Kidney glomerular epithelial cell (primary cell): ENCODE measurements at places on chromosomes 12 and 14.

- peak; percentile 98 for DNase-seq
These were observed 4.4 kb downstream of the AMHR2 start for GRCh38 chr12:53427905-53428594.

DNA sequence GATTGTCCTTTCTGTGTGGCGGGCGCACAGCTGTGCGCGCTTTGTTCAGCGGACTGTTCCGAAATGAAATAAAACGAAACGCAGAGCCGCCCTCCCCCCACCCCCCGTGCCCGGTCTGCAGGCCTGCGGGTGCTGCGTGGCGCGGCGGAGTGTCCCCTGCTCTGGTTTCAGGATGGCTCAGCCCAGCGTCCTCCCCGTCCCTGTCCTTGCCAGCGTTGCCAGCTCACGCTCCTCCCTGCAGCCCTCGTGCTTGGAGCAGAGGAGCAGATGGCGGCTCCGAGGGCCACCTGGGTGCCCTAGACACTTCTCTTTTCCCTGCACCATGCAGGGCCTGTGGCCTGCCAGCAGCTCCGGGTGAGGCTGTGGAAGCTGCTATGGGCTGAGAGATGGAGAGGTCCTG is 17.5 kb upstream of the BEGAIN start:
- no peak for DNase-seq

DNA sequence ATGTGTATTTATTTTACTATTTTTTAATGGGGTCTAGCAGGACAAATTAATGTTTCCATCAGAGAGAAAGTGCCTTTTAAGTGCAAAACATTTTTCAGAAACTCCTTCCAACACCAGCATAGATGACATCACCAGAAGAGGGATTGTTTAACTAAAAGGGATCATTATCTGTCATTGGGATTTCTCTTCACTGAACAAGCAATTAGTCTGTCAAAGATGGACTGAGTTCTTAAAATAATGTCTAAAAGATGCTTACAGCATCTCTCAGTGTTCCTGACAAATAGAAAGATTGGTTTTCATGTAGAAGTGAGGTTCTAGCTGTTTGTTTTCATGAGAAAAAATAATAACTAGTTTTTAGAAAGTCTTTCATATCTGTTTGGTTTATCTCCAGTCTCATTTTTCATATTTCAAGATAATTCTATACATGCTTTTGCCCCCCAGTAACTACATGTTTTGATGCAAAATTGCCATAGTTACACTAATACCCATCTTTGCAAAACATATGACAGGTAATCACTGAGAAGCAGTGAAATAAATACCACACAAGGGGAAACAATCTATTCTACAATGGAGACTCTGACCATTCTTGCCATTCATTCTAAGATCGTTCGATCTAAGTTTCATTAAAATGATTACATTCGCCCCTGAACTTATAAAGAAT is 850.3 kb downstream of the GALC start:
- DNase-seq: no peak

GRCh38 chr14:52380294-52380693 is 66.2 kb downstream of the PTGER2 start:
- peak; percentile 72 for DNase-seq

- DNase-seq: no peak
These were observed 51.0 kb downstream of the FZD10 start for GRCh38 chr12:130213249-130213648.

GRCh38 chr12:5192726-5193125 is 149.0 kb downstream of the KCNA5 start:
- DNase-seq: no peak

- DNase-seq: no peak
These were observed 31.2 kb upstream of the MED13L start for GRCh38 chr12:116308647-116309046.

GRCh38 chr14:55274751-55275150 is 3.5 kb downstream of the FBXO34 start:
- DNase-seq: peak; percentile 43

GRCh38 chr14:50452296-50452695 is 55.6 kb upstream of the CDKL1 start:
- DNase-seq: no peak

- peak; percentile 68 for DNase-seq
These were observed 18.0 kb downstream of the TRAF3 start for GRCh38 chr14:102795060-102795925.

DNA sequence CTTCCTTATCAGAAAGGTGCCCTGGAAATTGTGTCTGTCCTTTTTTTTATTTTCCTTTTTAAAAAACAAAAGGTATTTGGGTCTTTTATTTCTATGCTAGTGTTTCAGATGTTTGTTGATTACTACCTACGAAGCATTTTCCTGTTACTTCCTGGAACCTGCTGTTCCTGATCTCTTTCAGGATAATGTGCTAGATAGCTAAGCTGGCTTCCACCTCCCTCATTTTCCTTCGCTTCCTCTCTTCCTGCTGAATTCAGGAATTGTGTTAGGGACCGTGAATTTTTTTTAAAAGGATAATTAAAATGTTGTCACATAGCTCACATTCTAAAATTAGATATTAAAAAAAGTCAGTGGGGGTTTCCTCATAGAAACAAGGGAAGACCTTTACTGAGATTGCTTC is 27.7 kb downstream of the TMTC2 start:
- no peak for DNase-seq

DNA sequence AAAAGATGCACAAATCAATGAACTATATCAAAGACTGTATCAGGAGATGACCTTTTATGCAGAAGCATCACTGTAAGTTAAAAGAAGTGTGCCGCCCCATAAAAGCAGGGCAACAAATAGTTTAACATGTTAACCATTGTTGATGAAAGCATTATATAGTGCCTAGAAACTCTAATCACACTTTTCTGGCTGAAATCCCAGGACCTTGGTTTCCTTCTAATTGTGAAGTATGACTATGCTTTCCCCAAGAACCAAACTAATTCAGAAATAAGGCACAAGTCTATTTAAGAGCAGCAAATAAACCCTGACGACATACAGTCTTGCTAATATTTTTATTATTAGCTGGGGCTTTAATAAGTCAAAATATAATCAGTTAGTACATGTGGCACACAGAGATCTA is 21.7 kb downstream of the RACGAP1 start:
- DNase-seq: no peak

GRCh38 chr14:60863249-60863648 is 117.6 kb downstream of the TRMT5 start:
- DNase-seq: no peak

DNA sequence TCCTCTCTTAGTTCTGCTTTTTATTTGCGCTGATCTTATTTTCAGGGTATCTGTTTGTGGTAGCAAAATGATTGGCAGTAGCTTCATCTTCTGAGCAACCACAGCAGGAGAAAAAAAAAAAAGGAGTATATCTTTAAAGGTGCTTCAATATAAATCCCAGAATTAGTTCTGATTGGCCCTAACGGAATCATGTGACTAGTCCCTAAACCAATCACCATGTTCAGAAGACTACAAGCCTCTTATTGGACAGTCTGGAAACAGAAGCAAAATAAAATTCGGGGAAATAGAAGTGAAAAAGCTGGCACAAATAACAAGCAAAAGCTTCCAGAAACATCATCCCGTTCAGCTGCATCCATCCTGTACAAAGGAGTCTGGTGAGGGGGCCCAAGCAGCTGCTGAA is 49.9 kb upstream of the PTPRO start:
- DNase-seq: no peak

- no peak for DNase-seq
These were observed 1.3 kb downstream of the TRIM9 start for GRCh38 chr14:51093371-51094281.

- DNase-seq: no peak
These were observed 111.6 kb downstream of the PRICKLE1 start for GRCh38 chr12:42477941-42478340.

DNA sequence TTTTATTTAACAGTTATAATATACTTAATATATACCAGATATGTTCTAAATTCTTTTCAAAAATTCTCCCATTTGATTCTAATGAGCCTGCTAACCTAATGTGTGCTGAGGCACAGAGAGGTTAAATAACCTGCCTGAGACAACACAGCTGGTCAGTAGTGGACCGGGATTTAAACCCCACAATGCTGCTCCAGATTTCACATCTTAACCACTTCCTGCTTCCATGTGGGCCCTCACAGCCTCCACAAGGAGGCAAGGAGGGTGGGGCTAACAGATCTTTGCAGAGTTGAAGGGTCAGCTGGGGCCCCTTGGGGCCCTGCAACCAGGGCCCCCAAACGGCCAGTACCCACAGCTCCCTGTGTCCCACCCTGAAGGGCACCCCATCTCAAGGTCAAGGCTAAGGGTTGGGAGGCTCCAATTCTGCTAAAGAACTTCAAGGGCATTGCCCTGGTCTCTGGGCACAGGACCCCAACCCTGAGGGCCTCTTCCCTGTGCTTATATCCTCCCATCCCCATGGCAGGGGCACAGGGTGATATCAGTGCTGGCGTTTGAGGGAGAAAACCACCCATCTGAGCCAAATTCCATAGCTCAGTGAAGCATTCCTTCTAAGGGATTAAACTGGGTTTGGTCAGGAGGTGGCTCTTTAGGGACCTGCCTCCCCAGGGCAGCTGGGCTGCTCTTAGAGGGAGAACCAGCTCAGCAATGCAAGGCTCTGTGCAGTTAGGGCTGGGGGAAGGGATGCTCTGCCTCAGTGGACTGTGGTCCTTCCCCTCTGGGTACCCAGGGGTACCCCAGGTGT is 2.2 kb downstream of the KRT80 start:
- peak; percentile 65 for DNase-seq

GRCh38 chr14:71117839-71118743 is 210.8 kb downstream of the PCNX1 start:
- DNase-seq: no peak

DNA sequence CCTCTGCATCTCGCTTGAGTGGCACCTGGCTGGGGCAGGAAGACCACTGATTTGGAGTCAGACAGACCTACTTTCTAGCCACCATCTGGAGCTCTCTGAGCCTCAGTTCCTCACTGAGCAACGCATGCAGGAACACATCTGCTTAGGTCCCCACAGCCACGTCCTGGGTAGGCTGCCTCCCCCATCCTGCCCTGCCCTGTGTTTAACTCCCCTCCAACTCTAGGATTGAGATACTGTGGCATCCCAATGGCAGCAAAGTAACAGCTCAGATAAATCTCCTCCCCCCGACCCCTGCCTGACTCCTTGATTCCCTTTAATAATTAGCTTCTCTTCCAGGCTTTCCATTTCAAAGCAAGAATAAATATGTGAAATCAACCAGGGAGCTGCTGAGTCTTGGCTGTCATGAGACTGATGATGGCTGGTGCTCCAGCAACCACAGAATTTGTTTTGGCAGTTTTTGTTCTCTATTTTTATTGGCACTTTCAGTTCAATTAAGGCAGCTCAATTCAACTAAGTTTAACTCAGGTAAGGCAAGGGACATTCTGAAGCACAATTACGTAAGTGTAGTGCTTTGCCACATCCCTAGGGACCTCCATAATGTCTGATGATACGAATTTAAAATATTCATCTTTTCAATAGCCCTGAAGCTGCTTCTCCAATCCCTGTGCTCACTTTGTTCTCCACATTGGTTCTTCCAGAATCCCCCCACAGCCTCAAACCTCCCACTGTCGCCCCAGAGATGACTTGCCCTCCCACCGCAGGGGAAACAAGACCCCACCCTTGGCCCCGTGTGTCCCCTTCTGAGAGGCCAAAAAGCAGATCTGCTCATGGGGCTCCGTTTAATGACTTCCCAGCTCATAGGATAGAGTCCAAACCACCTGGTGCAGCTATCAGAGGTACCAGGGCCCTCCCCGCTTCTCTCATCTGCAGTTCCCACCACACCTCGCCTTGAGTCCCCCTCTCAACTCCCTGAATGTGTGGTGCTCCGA is 58.2 kb downstream of the ESR2 start:
- no peak for DNase-seq

DNA sequence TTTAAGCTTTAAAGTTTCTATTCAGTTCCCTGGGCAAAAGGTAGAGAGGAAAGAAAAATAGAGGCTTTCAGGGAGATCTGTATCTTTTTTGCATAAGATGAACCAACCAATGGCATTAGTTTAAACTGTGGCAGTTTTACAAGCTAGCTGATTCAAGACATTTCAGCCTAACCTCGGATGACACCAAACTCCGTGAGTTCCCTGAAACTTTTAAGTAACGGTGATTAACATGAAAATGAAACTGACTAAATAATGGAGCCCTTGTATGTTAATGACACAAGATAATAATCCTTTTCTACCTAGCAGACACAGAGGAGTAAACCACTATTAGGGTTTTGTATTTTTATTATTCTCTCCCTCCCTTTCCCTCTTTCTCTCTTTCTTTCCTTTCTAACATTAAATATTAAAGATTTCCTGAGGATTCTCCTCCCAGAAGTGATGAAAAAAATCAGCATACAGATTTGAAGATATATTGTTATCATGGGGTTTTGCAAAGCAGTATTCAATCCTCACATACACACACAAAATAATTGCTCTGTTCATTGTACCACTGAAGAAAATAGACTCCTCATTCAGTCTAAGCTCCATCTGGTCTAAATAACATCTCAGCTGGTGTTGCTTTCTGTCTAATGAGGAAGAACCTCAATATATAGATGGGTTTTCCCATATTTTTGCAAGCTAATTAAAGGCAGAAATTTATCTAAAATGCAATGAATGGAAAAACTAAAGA is 483.8 kb downstream of the NOVA1 start:
- no peak for DNase-seq

DNA sequence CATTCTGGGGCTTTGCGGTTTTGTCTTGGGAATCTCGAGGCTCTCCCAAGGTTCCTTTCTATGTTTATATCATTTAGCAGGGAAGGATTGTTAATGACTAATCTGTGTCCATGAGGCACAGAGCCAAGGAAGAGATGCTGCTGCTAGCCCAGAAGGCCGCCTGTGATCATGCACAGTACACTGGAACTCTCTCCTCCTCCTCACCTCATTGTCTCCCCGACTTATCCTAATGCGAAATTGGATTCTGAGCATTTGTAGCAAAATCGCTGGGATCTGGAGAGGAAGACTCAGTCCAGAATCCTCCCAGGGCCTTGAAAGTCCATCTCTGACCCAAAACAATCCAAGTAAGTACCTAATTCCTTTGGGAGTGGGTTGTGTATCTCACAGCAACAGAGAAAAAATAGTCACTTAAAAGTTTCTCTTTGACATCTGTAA is at the start of gene NR1H4:
Gene NR1H4 (plus strand): TSS at position 151 of the 435 bp plus-strand sequence. CDS start 19,458 bp downstream, outside the sequence.
- peak; percentile 96 for DNase-seq

- DNase-seq: peak; percentile 28
These were observed 3.4 kb downstream of the PTHLH start for GRCh38 chr12:27968972-27969623.

DNA sequence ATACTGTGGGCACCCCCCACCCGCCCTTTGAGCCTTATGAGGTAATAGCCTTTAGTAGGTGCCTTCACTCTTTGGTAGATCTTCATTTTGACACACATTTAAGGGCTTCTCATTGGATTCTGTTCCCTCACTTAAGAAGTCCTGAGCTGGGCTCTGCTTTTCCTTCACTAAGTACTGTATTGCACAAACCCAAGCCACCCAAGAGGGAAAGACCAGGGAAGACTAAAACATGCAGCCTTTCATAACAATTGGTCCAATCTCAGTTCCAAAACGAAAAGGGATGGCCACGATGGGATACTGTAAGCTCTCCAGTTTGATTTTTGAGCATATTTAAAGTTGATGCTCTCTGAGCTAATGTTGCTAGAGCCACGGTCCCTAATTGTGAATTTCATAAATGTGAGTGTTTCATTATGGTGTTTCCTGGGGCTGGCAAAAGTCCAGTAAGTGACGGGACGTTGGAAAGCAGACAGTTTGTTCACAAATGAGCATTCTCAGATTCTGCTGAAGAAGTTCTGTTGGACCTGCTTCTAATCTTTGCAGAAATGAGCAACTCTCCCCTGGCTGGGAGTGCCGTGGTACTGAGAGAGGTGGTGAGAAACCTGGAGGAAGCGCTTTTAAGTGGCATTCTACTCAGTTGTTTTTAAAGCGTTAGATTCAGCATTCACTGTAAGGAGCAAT is 9.4 kb downstream of the SSPN start:
- no peak for DNase-seq
